Uterus (tissue), 4 donors: ENCODE measurements at places on chromosomes 11 and 22.

GRCh38 chr11:70851907-70852306 is 400.5 kb downstream of the SHANK2 start:
- H3K4me3 ChIP-seq = no peak overlapping the region
- no peak for DNase-seq
- H3K27ac ChIP-seq = no peak overlapping the region

GRCh38 chr22:26768952-26769351 is 111.6 kb downstream of the MIAT start:
- H3K27ac ChIP-seq = no peak overlapping the region
- no peak for DNase-seq
- no peak overlapping the region for H3K4me3 ChIP-seq
- no peaks in the 10 kb centered on the region for H3K27me3 ChIP-seq
- H3K4me1 ChIP-seq = no peaks in the 10 kb centered on the region
- no peaks in the 10 kb centered on the region for H3K36me3 ChIP-seq

DNA sequence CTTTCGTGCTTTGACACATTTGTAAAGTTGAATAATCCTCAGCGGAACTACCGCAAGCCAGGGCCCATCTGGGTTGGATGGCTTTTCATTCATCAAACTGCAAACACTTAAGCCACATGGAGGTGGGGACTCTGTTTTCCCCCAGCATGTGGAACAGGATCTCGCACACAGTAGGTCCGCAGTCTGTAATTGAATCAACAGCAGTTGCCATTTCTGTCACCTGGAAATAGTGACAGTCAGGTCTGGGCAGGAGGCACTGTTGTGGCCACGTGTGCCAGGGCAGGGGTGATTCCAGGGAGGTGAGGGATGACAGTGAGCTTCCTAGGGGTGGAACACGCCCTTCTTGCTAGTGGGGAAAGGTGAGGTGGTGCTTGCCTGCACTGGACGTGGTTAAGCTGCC is 50.7 kb upstream of the ANO1 start:
- H3K27ac ChIP-seq = no peak overlapping the region
- H3K27me3 ChIP-seq = no peaks in the 10 kb centered on the region
- no peaks in the 10 kb centered on the region for H3K4me1 ChIP-seq
- H3K4me3 ChIP-seq = no peak overlapping the region

- no peaks in the 10 kb centered on the region for H3K4me1 ChIP-seq
- no peak overlapping the region for H3K27ac ChIP-seq
- no peaks in the 10 kb centered on the region for H3K36me3 ChIP-seq
- no peak overlapping the region for H3K4me3 ChIP-seq
- no peak for DNase-seq
These were observed 1.7 kb upstream of the LRRC4C start for GRCh38 chr11:41461057-41461681.

DNA sequence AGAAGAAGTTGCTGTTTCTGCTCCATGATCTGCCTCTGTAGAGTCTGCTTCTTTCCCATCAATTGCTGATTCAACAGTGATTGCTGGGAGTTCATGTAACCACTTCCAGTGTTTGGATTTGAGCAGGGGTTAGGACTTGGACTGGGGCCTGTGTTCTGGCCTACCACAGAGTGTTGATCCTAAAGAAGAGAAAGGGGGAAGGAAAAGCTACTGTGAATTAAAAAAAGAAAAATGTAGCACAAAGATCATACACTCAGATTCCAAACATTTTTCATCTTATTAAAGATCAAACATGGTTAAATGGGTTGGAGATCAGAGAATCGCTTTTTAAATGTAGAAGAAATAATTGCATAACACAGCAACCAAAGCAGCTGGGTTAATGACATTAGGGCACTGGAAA is 67.6 kb upstream of the MTMR2 start:
- no peak overlapping the region for H3K27ac ChIP-seq
- H3K36me3 ChIP-seq = no peaks in the 10 kb centered on the region
- H3K4me1 ChIP-seq = no peaks in the 10 kb centered on the region
- no peak overlapping the region for H3K4me3 ChIP-seq
- H3K27me3 ChIP-seq = no peaks in the 10 kb centered on the region
